ENCODE measurements at places on chromosomes 6 and 20. TPM values are rescaled to one million over a fixed set of nuclear protein-coding genes. Genes with fewer than 3 reads are reported as not detected.

Gene HTR1E
- total RNA-seq: not detected

Gene MAN1A1
- 22.9 TPM for total RNA-seq

Gene EDN1
- 30.2 TPM for total RNA-seq

Gene DEFB128
- not detected for total RNA-seq

Gene MAP7
- 0.95 TPM for total RNA-seq

Gene ADAM33
- not detected for total RNA-seq

Gene WTAP
- 169 TPM for total RNA-seq

Gene HTR1B
- not detected for total RNA-seq

Gene ADGB
- not detected for total RNA-seq

Gene MAP3K7
- 16.8 TPM for total RNA-seq

Gene OLIG3
- not detected for total RNA-seq

Gene PCSK2
- 0.06 TPM for total RNA-seq
